ENCODE measurements at places on chromosomes 2 and 18.
A peak's percentile ranks its signal among the peaks of the same experiment; 100 is the strongest.

DNA sequence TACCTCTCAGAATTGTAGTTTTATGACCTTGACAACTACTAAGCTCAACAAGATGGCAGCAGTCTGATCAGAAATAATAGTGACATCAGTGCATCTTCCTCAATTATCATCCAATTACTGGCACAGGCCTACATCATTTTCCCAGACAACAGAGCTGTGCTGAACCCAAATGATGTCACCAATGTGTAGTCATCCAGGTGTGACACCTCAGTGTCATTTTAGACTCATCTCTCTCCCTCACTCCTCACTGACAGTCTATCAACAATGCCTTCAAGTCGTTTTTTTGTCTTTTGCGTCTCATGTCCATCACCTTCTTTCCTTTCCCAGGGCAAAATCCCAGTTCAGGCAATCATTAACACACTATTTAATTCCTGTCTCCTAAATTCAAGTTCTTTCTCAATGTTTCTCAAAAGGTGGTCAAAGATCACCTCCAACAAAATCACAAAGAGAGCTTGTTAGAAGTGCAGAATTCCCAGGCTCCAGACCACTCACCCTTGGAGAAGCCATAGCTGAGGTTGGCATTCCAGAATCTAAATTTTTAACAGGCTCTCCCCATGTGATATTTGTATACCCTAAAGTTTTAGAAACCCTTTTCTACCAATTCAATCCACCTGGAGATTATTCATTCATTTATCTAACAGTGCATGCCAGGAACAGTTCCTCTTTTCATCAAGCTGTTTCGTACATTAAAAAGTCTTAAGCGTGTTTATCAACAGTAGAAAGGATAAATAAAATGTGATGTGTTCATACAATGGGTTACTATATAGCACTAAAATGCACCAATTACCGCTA, 125.3 kb upstream of the KLF7 start:
- DNase-seq = no peak

GRCh38 chr2:226220511-226220910, 579.1 kb downstream of the IRS1 start:
- DNase-seq = no peak

DNA sequence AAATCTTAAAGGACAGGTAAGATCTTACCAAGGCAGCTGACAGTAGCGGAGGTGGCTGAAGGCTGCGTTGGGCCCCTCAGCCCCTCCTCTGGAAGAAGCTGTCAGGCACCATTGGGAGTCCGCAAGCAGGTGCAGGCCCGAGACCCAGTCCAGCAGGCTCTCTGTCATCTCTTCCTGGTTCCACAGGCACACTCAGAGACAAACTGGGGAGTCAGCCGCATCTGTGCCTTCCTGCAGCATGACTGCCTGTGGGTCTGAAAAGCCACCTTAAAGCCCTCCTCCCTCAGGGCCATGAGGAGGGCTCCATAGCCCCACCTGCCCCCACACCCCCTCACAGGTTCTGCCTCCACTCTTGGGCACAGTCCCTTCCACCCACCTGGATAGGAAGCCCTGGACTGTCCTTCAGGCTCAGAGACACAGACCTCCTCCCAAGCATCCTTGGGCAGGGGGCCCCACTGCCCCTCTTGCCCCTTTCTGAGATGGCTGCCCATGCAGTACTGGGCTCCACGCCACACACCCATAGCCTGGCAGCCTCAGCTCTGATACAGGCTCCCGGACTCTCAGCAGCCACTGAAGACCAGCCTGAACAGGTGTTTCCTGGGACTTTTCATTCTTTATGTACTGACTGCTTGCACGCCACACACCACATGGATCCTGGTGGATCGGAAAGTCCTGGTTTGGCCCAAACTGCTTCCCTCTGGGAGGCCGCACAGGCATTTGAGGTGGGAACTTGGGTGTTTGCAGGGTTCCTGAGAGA, 239.8 kb downstream of the SEPTIN10 start:
- no peak for DNase-seq

- no peak for DNase-seq
Measured at GRCh38 chr18:74472312-74472711, 15.2 kb upstream of the DIPK1C start.

GRCh38 chr2:184814421-184814820, 216.1 kb downstream of the ZNF804A start:
- no peak for DNase-seq

- DNase-seq = peak; percentile 96
Measured at GRCh38 chr2:28894470-28895188, at the start of gene WDR43. WDR43 (plus strand) TSS chr2:28894667; CDS start chr2:28894699, 32 bp downstream.

GRCh38 chr2:70941701-70942100, 6.0 kb downstream of the ATP6V1B1 start:
- no peak for DNase-seq

- DNase-seq = no peak
Measured at GRCh38 chr18:42289526-42289925, 334.5 kb downstream of the PIK3C3 start.

DNA sequence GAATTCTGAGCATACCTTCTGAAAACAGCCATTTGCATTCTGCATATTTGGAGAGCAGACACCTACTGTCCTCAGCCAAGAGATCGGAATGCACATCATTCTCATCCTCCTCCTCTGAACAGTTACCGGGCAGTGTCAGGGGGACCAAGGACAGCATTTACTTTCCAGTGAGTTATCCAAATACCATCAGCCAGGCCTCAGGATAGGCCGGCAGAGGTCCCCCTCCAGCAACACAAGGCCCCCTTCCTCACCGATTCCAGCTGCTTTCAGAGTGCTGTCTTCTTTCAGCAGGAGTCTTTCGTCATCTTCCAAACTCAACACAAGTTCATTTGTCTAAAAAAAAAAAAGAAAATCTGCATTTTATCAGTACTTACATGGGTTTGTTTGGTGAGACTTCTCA, 55.3 kb downstream of the C2orf76 start:
- no peak for DNase-seq

DNA sequence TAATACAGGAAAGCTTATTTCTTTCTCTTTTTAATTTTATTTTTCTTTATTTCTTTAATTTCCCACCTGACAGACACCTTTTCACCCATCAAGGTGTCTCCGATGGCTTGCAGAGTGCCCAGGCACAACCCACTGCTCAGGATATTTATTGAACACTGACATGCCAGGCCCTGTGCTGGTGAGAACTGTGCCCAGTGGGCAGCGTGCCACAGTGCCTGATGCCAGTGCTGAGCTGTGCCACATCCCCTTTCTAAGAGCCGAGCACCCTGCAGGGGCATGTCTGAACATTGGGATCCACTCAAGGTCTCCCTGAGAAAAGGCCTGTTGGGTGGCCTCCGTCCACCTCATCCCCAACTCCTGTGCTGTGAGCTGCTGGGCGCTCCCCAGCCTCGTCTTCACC, 158.6 kb upstream of the RAB6C start:
- DNase-seq = no peak

- no peak for DNase-seq
Measured at GRCh38 chr2:180406687-180407086, 399.6 kb upstream of the CWC22 start.

DNA sequence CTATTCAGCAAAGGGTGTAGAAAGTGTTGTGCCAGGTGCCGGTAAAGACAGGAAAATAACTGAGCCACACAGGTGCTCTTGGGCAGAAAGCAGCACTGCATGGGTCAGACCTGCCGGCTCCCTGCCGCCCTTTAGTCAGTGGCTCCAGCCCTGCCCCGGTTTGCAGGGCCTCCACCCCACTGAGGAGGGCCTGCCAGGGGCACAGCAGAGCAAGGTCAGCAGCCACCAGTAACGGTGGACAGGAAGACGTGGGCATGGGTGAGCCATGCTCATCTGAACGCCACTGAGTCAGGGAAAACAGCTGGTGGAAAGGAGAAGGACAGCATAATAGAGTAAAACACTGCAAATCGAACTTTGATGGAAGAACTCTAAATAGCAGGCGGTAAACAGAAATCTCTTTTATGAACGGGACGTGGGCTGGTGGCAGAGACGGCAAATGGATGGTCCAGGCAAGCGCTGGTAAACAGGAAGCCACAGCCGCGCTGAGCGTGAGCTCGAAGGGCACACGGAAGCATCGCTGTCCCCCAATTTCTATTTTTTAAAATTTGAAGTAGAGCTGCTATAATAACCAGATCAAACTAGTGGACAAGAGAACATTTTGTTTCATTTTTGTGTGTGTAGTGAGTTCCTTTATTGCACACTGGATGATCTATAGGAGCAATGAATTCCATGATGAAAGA, 141.8 kb upstream of the ALKAL2 start:
- DNase-seq = no peak

DNA sequence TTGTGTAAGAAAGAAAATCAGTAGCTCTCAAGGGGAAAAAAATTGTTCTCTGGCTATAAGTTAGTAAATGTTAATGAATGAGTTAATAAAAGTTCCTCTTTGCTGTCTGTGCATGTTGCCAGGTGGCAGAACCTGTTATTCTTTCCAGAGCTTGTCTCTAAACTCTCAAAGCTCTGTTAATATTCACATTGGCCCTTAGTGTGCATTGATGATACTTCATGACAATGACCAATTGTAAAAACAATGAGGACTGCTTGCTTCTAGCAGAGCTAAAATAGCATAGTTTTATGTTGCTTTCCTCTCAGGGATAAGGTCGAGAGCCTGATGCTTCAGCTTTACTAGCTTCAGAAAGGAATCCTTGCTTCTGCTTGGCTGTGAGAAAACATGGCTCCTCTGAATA, 91.5 kb downstream of the RAD51AP2 start:
- DNase-seq = no peak

- DNase-seq = no peak
Measured at GRCh38 chr2:241675885-241676284, 10.7 kb downstream of the DTYMK start.

DNA sequence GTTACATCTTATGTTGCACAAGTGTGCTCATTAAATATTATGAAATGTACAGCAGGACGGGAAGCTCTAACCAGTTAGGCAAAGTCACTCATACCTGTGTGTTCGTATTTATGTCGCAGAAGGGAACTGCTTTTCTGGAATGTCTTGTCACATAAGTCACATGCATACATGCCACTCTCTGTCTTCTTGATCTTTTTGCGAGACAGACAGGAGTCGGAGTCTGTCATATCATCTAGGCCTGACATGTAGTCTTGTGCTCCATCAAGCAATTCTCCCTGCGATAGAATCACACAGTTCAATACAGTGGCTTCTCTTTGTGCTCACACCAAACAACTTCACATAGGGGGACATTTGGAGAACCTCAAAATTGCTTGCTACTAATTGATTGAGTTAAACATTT, 123.6 kb downstream of the ZEB2 start:
- no peak for DNase-seq

DNA sequence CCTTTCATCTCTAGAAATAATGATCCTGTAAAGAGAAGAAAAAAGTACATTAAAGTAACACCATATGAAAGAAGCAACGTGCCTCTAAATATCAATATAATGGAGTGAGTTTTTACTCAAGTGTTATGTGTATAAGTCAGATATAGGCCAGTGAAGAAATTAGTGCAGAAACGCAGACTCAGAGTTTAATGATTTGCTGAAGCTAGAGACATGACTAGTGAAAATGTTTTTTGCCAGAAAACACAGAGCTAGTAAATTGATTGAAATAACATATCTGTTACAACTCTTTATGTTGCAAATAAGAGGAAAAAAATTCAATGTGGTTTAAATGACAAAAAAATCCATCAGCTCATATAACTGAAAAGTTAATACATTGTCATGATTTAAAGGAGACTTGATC, 217.2 kb upstream of the NXPH2 start:
- DNase-seq = no peak

GRCh38 chr2:96396602-96397001, 61.0 kb downstream of the NCAPH start:
- no peak for DNase-seq

GRCh38 chr2:178315488-178315948, 121.2 kb downstream of the OSBPL6 start:
- DNase-seq = no peak

GRCh38 chr2:164722616-164723338, 101.5 kb upstream of the GRB14 start:
- no peak for DNase-seq

GRCh38 chr2:17327649-17328048, 190.6 kb downstream of the RAD51AP2 start:
- no peak for DNase-seq

- DNase-seq = no peak
Measured at GRCh38 chr2:88697370-88698026, 6.0 kb downstream of the RPIA start.

GRCh38 chr2:154720651-154721050, 22.2 kb downstream of the KCNJ3 start:
- DNase-seq = no peak

DNA sequence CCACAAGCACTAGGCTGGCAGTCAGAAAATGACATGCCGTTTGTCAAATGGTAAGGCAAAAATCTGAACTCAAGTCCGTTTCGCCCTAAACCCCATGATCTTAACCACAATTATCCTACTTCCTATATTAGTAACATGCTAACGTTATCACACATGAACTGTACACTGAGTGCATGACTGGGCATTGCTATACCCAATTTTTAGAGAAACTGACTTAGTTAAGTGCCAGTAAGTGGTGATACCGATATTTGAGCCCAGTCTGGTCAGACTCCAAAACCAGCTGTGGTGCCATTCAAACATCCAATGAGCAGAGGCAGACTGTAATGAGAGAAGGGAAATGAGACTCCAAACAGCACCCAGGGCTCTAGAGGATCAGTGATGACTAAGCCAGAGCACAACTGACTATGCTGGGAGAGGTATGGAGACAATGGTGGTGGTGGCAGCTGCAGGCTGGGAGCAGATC, 311.7 kb upstream of the PKDCC start:
- no peak for DNase-seq

- no peak for DNase-seq
Measured at GRCh38 chr2:147989809-147990403, 30.6 kb downstream of the ORC4 start.

- no peak for DNase-seq
Measured at GRCh38 chr2:227031379-227031778, 132.6 kb downstream of the COL4A4 start.

GRCh38 chr18:61333746-61334490, 688 bp downstream of the CDH20 start:
- DNase-seq = peak; percentile 37

DNA sequence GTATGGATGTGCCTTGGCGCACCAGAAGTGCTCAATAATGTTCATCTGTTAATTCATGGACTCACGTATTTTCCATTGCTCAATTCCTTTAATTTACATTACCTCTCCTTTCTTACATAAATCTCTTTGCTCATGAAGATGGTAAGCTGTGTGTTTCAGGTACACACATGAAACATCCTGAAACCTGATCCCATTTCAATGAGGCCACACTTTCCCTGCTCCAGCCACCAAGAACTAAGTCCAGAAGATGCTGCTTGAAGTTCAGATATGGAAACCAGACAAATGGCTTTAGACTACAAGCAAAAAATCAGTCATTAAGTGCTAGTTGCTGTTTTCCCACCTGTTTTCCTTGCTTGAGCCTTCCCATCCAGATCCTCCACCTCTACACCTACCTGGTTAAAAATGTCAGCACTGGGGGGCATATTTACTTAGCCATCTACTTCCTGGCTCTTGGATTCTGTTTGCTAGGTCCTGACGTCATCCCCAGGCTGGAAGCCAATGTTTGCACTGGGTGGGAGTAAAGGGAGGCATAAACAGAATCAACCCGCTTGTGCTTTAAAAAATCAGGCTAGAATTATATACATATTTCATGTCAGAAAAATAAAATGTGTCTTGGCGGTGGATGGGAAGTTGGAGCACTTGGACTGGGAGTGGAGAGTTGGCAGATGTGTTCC, 309.7 kb downstream of the OSR1 start:
- DNase-seq = no peak

GRCh38 chr2:219851169-219851568, 223.7 kb downstream of the SLC4A3 start:
- DNase-seq = no peak

- no peak for DNase-seq
Measured at GRCh38 chr2:238761868-238762267, 86.0 kb upstream of the TWIST2 start.

- DNase-seq = no peak
Measured at GRCh38 chr2:106859498-106859897, 26.5 kb downstream of the ST6GAL2 start.

- no peak for DNase-seq
Measured at GRCh38 chr2:50765146-50765545, 266.8 kb downstream of the NRXN1 start.

Measured in hippocampal formation (tissue), 2 donors.